ENCODE measurements at places on chromosomes 3 and 15.

DNA sequence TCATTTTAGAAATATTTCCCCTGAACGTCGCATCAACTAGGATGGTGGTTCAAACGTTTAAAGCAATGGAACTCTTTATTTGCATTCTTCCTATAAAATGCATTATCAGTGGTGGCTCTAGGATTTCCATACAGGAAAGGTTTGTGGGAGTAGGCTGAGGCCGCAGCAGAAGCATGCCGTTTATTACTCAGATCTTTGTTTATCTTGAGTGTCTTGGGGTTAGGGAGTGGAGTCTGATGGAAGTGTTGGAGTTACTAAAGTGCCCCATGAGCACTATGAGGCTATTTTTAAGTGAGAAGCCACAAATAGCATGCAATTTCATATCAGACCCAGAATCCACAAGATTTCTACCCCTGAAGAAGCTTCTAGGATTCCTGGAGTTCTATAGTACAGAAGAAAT lies 26.2 kb downstream of the ATOSA start:
- DNase-seq: no peak

GRCh38 chr3:31086148-31086547 lies 191.7 kb upstream of the GADL1 start:
- no peak for DNase-seq

DNA sequence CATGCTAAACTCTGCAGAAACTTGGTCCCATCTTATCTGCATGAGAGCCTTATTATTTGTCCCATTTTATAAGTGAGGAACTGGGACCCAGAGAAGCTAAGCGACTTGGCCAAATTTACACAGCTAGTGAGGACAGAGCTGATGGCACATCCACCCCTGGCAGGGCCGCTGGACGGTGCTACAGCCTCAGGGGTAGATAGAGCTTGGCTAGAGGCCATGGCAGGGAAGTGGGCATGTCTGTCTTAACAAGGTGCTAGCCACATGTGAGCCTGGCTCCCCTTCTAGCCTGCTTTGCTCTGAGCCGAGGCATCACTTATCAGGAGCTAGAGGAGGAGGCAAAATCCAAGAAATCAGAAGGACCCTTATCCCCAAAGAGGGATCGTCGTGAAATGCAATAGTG lies 36.7 kb upstream of the SYNM start:
- no peak for DNase-seq

DNA sequence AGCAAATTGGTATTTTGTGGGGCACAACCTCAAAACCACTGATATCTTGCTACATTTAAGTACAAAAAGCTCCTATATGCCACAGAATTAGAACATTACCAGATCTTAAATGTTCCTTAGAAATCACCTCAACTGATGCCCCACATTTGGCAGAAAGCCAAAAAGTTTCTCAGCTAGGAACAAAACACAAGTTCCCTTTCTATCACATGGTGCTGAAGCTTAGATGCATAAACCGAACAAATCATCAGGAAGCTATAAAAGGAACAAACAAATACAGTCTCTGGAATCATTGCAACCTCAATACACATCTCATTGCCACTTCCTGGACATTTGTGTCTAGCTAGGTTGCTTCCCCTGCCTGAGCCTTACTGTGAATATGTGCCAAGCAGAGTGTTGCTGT lies 492.6 kb downstream of the LPP start:
- DNase-seq: peak; percentile 24

DNA sequence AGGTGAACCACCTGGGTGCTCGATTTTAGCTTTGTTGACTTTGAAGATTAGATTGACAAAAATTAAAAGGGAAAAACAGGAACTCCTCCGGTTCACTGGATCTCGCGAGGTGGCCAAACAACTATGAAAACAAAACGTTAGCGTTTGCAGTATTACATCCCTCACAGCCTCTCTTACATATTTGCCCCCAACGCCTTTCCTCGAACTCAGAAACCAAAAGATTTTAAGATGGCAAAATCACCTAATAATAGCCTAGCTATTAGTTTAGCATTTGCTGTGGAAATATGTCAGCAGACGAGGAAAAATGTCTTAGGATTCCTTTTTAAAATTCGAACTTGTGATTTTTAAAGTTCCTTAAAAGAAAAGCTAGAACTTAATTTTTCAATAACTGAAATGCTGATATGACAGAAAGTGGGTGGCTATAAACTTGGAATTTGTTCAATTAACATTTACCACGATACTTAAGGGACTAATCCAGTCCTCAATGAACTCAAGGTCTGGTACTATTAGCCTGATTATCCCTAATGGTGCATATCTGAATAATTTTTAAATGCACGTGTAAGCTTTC lies 491 bp upstream of the SENP7 start:
- DNase-seq: peak; percentile 24

GRCh38 chr3:30502742-30503073 lies 103.7 kb upstream of the TGFBR2 start:
- no peak for DNase-seq

DNA sequence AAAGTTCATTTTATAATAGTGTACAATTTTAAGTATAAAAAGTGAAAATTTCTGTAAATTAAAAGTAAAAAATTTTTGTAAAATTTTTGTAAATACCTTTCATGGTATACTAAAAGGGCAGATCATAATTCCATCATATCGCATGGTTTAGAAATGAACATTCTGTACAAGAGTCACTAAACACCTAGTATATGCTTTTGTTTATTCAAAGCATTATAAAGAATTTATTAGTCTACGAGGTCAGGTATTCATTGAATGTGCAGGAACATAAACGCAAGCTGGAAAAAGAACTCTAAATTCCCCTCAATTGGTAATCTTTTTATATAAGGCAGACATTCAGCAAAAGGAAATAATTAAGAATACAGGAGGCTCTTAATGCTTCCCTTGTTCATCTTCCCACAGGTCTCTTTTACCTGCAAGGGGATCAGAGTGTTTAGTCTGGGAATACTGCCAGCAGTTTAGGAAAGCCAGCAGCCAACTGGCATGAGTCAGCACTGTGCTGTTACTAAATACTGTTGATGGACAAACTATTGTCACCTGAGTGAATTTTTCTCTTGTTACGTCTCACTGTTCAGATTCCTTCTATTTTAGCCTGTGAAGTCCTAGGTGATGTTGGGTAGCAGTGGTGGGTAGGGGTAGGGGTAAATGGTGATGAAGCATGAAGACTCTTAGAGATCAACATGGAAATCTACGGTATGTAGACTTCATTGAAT lies 70.1 kb downstream of the UQCC5 start:
- DNase-seq: peak; percentile 84

DNA sequence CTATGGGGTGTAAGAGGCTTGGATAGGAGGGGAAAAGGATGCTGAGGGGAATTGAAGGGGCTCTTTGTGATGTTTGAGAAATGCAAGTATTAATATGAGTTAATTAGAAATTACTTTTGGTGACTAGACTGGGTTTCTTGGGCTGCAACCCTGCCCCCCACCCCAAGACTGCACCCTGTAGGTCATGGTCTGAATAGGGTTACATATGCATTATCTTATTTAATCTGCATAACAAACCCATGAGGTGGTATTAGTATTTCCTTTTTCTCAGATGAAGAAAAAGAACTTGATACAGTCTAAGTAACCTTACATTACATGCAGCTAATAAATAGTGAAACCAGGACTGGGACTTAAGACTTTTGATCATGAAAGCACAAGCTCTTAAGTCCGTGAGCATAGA lies 5.6 kb upstream of the ZBTB38 start:
- DNase-seq: no peak

DNA sequence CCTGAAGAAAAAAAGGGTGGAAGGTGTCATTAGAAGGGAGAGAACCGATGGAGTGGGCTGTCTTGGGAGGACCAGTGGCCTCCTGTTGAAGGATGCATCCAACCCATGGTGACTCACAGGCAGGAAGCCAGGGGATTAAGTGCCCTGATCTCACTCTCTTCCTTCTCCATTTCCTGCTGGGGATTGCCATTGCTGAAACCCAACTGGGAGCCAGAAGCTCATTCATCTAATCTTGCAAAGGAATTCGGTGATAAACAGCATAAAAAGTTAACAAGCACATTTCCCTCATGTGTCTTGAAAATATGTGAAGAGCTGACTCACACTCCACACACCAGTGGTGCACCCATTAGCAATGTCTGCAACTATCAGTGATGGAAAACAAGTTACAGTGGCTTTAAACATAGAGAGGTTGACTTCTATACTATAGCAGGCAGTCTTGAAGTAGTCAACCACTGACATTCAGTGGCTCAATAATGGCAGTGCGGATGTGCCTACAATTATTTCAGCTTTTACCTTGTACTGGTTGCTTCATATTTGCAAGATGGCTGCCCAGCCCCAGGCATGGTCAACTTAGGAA lies 12.8 kb upstream of the CSRNP1 start:
- DNase-seq: no peak

DNA sequence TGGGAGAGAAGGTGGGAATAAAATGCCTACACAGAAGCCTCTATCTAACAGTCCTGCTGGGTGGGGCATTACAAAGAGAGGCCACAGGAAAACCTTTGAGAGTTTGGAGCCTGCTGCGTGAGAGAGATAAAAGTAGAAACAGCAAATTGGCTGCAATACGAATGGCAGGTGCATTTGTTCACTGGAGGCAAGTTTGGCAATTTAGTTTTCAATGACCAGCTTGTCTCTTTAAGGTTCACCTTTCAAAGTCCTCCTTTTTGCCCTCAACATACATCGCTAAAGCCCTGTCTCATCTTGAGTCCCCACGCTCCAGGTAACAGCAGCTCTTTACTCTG lies 405.7 kb downstream of the LSAMP start:
- DNase-seq: no peak

GRCh38 chr3:89571298-89571697 lies 463.9 kb downstream of the EPHA3 start:
- DNase-seq: no peak

GRCh38 chr3:74067296-74067695 lies 442.6 kb upstream of the PDZRN3 start:
- DNase-seq: peak; percentile 41

DNA sequence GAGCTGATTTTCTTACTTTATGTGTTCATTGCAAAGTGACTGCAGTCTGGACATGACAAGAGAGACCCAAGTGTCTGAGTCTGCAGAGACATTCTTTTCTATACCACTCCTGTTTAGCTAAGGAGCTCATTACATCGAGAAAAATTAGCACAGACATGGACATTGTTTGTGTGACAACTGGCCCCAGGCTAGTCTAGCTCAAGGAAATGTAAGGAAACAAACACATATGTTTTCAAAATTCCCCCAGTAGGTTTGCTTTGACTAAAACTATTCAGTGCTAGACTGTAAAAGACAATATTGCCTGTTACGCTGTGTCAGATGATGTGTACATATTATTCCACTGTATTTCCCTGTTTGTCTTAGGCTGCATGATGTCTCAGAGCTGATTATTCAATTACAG lies 40.9 kb downstream of the TPRG1 start:
- peak; percentile 38 for DNase-seq

DNA sequence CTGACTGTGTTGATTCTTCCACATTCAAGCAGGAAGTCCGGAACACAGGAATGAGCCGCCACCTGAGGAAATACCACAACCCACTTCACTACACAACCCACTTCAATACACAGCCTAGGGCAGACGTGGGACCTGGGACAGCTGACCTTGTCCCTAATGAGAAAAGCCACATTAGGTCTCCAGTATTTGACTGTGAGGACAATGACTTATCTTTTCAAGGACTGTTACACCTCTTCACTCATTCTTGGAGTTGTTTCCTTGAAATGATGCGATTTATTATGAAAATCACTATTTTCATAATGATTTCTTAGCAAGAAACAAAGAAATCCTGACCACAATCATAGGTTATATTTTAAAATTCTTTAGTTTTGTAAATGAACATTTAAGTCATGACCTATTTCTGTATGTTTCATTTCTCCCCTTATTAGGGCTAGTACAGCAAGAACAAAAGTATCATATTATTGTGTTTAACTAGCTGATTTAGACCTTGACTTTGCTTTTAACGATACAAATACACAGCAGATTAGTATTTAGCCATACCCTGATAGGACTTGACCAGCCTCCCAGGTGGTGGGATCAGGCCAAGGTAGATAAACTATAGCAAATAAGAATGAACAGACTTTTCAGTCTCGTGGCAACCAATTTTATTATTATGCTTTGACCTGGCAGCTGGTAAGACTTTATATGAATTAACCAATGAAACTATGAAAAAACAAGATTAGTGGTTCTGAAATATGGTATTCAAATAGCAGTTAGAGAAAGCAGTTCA lies 6.0 kb downstream of the RAB27A start:
- DNase-seq: no peak

- no peak for DNase-seq
These were observed 586 bp downstream of the LRRK1 start for GRCh38 chr15:100919481-100920405.

DNA sequence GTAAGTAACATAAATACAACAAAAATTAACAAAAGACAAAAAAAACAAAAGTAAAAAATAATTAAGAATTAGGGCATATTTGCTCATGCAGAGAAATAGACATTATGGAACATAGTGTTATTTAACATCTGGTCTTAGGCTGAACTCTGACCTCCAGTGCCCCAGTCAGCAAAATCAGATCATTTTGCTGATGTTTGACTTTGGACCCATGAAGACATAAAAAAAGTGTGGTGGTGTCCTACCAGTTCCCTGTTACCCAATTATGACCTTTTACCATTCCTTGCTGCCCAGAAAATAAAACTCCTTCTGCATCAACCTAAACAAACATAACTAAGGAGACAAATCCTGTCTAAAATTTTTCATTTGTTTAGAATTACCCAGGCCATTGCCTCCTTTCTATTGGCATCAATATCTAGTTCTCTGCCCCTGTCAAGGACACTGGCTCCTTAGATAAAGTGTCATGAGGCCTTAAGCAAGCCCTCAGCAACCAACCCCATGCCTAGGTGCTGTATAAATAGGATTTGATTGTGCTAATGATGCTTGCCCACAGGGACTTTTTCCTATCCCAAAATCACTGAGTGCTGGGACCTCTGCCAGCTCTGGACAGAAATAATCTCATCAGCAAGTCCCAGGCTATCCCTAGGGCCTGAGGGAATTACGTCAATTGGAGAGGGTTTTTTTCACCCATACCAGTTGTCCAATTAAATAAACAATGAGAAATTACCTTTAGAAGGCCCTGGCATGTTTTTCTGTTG lies 334.5 kb upstream of the UMPS start:
- no peak for DNase-seq

- DNase-seq: no peak
These were observed 244.9 kb downstream of the FAM43A start for GRCh38 chr3:194930377-194931204.

DNA sequence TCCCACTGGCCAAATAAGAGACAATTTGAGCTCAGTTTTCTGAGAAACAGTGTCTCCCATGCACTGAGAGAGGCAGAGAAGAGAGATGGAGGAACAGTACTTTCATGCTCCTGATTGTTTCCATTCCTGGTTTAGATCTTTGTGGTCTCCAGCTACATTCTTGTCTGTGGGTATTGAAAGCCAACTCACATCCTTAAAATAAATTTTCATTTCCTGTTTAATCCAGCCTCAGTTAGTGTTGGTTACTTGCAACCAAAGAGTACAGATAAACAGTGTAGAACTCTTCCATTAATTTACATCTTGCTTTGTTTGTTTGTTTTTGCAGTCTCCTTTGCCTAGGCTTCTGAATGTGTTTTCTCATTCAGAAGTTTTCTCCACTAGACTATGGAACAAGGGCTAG lies 123.7 kb upstream of the CLSTN2 start:
- DNase-seq: no peak

GRCh38 chr3:114411811-114412803 lies 118.3 kb downstream of the TIGIT start:
- no peak for DNase-seq

All from T47D (cell line).